ENCODE measurements at places on chromosomes 16 and 17.
A peak's percentile ranks its signal among the peaks of the same experiment; 100 is the strongest.

DNA sequence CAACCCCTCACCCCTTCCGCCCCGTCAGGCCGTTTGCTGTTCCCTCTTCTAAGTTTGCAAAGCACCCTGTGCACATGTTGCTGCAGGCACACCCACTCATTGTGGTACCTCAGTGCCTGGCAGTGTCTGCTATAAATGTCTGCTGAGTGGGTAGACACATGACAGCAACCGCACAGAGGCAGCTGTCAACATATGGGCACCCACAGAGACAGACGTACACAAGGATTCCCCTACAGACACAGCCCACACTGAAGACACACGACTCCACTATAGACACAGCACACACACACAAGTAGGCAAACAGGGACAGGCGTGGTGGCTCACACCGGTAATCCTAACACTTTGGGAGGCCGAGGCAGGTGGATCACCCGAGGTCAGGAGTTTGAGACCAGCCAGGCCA, 17.8 kb upstream of the CRK start:
- no peak for DNase-seq

GRCh38 chr16:11142261-11142630, 113.8 kb downstream of the SOCS1 start:
- no peak for DNase-seq

DNA sequence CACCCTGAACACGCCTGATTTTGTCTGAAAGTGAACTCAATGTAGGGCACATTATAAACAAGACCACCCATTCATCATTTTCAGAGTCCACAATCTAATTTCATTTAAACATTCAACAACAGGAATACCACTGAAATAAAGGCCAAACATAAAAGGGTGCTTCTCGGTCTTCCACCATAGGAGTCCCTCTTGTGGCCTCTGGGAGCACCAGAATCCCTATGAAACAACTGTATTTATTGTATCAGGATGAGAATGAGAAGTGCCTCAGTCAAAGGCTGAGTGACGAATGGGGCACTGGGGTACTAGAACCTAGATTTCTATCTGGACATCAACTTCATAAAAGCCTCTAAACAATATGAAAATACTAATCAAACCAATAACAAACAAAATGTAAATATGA, 40.4 kb downstream of the NXPH3 start:
- DNase-seq, result no peak

DNA sequence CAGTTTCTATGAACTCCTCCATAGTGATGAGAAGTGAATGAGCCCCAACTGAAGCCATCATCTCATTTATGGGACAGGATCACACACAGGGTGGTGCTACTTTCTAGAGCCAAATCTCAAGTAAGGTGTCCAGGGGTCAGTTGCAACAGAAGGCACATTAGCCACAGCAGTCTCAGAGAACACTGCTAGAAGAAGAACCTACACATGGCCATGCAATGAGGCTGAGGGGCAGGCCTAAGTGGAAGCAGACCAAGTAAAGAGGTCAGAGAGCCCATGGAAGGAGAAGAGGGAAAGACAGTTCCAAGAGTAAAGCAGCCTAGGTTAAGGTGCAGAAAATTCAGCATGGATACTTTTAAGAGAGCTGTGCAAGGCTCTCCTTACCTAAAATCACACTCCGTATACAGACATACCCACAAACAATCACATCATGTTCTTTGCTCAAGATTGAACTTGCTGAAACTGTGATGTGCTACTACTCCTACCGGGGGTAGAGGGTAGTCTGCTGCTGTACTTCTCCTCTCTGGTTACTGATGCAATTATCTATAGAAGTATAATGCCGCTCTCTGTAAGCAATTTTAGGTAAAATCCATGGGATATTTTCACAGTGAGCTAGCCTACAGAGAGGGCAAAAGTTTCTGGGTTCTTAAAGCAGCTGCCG, 1.7 kb downstream of the ABCA8 start:
- no peak for DNase-seq

DNA sequence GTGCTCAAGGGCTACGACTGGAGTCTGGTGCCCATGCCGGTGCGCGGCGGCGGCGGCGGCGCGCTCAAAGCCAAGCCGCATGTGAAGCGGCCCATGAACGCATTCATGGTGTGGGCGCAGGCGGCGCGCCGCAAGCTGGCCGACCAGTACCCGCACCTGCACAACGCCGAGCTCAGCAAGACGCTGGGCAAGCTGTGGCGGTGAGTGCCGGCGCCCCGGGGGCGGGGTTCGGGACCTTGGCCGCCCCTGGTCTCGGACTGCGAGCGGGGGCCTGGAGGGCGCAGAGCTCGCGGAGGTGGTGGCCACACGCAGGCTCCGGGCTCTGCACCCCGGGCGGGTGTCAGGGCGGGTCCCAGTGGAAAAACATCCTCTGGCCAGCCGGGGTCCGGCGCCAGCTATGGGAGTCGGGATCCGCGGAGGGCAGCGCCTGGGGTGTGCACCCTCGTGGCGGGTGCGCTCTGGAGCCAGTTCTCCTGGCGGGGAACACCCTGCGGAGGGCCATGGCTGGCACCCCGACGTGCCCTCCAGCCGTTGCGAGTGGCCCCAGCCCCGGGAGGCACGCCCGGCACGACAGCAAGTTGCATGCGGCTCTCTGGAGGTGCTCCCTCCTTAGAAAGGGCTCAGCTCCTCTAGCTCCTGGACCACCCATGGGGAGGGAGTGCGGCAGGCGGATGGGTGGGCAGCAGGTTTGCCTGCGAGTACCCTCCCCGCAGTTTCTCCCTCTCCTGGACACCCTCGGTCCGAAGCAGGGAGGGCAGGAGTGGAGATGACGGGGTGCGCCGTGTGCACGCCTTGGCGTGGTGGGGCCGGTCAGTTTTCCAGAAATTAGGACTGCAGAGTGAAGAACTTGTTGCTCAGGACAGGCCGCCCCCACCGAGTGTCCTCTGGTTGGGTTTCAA, 824 bp downstream of the SOX8 start:
- peak; percentile 18 for DNase-seq

- no peak for DNase-seq
Measured at GRCh38 chr16:1305823-1306222, 3.6 kb upstream of the UBE2I start.

Measured in CD4-positive, alpha-beta T cell treated with Interleukin-21 for 1 hour (primary cell).